Islet precursor cell (in vitro differentiated cells): ENCODE measurements at places on chromosomes 2 and 18.
A peak's percentile ranks its signal among the peaks of the same experiment; 100 is the strongest.

DNA sequence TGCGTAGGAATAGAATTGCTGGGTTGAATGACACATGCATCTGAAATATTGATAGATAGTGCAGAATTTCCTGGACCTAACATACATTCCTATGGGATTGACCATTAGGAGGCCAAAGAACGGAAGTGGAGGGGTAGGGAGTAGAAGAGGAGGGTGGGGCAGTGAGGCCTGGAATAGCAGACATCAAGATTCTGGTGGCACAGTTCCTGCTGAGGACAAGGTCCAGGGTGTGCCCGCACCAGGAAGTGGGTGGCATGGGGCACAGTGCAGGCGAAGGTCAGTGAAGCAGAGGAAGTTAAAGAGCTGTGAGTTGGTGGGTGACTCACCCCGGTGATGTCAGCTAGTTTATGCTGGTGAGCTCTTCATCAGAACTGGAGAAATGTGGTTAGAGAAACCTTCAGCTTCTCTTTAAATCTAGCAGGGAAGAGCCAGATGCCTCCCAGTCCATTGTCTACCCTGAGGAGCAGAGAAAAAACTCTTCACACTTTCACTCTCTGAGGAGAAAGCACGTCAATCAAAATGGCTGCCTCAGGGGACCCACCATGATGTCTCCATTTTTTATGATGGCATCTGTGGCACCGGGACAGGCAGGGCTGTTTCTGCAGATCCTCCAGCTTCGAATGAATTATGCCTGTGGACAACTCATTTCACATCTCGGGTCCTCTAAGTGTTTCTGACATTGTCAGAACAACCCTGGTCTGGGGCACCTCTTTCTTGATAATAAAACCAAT, 55.9 kb upstream of the CTLA4 start:
- peak; percentile 64 for DNase-seq

DNA sequence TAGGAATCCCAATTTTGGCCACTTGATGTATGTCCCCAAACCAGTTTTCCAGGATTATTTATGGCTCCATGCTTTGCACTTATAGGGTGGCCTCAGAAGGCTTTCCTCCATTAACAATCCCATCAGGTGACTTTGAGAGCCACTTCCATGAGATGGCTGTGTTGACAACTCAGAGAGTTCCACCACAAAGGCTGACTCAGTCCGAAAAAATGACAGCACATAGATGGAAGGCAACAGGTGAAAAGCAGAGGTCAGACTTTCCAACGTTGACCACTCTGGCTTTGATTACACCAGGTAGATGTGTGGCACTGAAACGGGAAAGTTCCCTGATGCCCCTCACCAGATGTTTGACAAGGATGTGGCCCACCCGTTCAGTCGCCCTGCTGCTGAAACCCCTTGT, 431.4 kb upstream of the TNP1 start:
- peak; percentile 78 for DNase-seq

- DNase-seq = peak; percentile 7
Measured at GRCh38 chr2:152490686-152491455, 155.9 kb downstream of the FMNL2 start.

DNA sequence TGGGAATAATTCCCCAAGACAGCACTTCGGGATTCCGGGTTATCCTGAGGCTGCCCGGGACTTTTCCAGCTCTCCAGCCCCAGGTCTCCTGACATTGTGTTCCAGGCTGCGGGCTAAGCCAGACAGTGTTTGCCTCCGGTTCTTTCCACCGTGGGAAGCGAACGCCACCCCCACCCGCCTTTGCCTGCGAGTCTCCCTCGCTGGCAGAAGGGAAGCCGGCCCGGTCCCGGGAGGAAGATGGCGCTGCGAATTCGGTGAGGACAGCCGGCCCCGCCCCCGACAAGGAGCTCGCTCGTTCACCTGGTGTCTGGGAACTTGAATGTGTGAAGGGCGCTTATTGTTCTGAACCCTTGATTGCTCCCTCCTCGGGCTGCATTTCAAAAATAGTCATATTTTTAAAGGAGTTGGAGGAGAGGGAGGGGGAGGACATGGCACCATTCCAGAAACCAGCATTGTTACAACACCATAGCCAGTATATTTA, 2.9 kb downstream of the LRATD1 start:
- peak; percentile 89 for DNase-seq

DNA sequence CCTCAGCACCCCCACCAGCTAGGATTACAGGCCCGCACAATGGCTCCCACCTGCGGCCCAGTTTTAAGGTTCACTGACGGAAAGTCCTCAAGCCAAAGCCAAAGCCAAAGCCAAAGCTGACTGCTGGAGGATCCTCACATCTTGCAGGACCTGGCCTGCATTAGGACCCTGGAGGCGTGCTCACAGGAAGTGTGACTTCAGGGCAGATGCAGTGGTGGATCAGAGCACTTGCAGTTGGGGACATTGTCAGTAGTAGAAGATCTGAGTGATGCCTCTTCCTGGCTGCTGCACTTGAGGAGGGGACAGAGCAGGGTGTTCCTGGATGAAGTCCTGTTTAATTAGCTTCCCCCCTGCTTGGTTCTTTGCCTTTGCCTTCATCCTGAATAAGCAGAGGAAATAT, 69.0 kb upstream of the ALPP start:
- DNase-seq = no peak

DNA sequence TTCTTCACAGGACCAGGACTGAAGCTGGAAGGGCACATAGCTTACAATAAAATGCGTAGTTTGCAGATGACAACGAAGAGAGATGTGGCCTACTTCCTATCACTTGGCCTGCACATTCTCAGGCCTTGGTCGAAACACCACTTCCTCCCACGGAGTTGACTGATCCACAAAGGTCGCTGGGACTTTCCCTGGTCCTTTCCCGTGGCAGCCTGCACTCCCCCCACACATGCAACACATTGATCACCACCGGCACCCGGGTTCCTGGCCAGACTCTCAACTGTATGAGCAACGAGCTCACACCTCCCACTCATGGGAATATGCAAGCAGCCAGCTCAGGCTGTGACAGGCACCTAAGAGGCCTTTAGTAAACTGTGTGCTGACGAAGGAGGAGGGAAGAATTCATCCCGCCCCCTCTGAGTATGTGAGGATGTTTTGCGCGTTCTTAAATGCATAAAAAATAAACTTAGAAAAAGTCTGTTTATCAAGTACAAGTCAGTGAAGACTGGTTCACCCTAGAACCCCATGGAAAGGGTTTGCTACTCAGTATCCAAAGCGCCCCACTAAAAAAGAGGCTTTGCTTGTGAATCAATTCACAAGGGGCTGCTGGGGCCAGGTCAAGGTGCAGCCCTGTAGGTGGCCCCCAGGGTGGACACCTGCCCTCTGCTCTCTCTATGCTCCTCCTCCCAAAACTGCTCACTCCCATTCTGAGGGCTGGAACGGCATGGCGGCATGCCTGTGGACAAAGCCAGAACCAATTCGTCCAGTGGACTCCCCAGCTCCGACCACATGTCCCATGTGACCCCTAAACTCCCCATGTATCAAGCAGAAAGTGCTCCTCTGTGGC, 154.3 kb downstream of the EIPR1 start:
- DNase-seq = peak; percentile 53

- DNase-seq = no peak
Measured at GRCh38 chr2:133768256-133768655, 200.0 kb upstream of the NCKAP5 start.

GRCh38 chr2:53150146-53150545, 617.5 kb upstream of the CHAC2 start:
- DNase-seq = no peak

GRCh38 chr2:14306268-14306861, 326.2 kb upstream of the LRATD1 start:
- DNase-seq = no peak

DNA sequence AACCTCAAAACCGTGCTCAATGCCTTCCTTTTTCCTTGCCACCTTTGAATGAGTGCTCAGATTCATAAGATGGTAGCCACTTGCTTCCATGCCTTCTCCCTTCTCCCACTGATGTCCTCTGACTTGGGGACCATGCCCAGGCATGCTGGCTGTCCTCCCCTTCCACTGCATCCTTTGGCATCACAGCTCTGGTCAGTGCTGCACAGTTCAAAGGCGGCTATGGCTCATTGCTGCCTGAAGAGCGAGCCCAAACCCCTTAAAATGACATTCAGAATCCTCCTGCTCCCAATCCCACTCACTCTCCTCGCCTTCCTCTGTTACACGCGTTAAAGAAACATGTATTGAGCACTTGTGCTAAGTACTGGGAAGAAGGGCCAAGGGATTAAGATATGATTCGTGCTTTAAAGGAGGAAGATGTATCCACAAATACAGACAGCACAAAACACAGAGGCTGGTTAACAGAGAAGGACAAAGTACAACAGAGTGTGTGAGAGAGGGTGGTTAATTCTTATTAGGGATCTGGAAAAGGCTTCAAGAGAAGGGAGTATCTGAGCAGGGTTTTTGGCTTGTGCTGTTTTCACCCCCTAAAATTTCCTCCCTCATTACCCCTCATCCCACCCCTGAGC, 81.8 kb downstream of the CERKL start:
- DNase-seq = no peak

DNA sequence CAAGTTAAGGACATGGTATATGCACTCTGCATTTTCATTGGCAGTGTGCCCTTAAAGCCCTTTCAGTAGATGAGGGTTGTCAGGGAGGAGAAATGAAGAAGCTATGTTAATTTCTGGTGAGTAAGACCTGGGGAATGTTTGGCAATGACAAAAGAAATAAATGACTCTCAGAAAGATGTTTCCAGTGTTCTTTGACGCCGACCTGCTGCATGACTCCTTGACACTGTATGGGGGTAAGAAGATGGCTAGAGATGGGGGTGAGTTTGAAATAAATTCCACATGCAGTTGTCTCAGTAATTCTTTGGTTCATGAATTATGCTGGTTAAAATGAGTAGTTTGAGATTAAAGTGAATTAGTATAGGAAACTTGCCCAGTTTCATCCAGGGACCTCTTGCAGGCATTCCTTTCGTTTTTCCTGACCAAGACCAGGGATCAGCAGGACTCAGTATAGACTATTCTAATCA, 5.9 kb downstream of the CCDC121 start:
- no peak for DNase-seq

DNA sequence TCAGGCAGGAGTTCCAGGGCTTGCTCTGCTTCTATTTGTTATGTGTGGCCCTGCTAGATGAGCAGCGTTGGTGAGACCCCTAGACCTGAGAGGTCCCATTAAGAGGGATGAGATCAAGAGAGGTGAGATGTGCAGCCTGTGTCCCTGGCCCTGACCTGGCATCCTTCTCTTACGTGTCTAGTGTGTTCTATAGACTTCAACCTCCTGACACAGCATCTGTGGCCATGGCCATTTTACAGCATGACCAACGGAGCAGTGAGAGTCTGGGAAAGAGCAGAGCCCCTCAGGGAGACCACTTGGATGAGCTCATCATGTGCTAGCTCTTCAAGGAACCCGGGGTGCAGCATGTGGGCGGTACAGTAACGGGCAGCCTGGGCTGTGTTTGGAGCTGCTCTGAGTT, 32.7 kb upstream of the ASPRV1 start:
- no peak for DNase-seq

- DNase-seq = peak; percentile 67
Measured at GRCh38 chr2:234725528-234726264, 226.1 kb upstream of the SH3BP4 start.

GRCh38 chr2:105888625-105889024, 143.9 kb downstream of the NCK2 start:
- DNase-seq = no peak

GRCh38 chr2:12987246-12987645, 270.5 kb downstream of the TRIB2 start:
- no peak for DNase-seq

- no peak for DNase-seq
Measured at GRCh38 chr18:51582551-51582950, 385.1 kb upstream of the MEX3C start.

- no peak for DNase-seq
Measured at GRCh38 chr2:182952741-182953450, 85.4 kb downstream of the NCKAP1 start.

DNA sequence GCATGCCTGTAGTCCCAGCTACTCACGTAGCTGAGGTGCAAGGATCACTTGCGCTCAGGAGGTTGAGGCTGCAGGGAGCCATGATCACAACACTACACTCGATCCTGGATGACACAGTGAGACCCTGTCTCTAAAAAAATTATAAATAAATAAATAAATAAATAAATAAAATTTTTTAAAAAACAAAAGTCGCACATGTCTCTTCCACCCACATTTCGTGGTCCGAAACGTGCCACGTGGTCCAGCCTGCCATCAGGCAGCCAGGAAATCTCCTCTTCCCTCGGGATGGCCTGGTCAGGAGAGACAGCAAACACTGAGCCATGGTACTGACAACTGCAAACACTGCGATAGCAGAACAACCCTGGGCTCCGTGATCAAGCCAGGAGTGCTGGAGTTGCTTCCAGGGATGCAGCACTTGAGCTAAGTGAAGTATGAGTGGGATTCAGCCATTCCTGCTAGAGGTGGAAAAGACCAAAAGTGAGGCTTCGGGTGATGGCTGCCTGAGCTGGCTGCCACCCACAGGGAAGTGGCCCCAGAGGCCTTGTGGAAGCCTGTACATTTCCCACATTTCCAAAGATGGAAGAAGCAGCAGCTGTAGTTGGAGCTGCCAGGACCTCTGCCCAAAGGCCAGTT, 193.1 kb downstream of the SMAD2 start:
- DNase-seq = peak; percentile 24

DNA sequence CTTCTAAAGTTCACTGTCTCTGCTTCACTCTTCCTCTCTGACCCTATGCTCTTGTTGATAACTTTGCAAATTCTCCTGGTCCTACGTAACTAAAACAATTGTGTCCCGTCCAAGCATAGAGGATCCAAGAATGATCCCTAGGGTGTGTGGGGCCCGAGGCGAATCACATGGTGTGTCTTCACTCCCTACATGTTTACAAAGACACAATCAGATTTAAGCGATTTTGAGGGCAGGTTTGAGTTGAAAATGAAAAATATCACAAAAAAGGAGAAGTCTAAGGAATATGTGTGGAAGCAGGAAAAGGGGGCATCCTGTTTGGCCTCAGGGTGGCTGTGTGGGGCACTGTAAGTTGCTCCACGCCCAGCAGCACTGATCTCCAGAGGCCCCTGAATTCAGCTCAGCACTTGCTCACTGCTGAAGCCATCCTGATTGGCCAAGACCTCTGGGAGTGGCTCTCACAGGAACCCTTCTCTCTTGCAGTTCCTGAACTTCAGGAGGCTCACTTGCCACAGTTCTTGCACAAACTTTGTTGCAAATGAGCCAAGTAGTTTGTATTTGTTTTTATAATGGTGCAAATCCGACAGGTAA, 363.6 kb downstream of the ZNF521 start:
- no peak for DNase-seq

- no peak for DNase-seq
Measured at GRCh38 chr2:11710632-11711353, 35.6 kb upstream of the LPIN1 start.

GRCh38 chr2:105712166-105712915, 32.4 kb upstream of the NCK2 start:
- DNase-seq = no peak

DNA sequence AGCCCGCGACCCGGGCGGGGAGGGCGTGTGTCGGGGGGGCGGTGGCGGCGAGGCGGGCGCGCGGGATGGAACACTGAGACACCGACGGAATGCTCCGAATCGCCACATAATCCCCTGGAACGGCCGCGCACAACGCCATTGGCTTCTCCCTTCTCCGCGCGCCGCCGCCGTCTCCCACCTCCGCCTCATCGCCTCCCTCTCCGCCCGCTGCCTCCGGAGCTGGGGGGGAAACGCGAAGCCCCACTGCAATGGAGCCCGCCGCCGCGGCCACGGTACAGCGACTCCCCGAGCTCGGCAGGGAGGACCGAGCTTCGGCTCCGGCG, at the start of gene PHLPP1:
Gene PHLPP1 (plus strand): TSS at position 106 of the 323 bp plus-strand sequence. CDS start 143 bp downstream, at position 249.
- DNase-seq = no peak

- DNase-seq = peak; percentile 88
Measured at GRCh38 chr18:25737710-25738311, 352.6 kb downstream of the SS18 start.
